ENCODE measurements at places on chromosomes 5 and 9.

DNA sequence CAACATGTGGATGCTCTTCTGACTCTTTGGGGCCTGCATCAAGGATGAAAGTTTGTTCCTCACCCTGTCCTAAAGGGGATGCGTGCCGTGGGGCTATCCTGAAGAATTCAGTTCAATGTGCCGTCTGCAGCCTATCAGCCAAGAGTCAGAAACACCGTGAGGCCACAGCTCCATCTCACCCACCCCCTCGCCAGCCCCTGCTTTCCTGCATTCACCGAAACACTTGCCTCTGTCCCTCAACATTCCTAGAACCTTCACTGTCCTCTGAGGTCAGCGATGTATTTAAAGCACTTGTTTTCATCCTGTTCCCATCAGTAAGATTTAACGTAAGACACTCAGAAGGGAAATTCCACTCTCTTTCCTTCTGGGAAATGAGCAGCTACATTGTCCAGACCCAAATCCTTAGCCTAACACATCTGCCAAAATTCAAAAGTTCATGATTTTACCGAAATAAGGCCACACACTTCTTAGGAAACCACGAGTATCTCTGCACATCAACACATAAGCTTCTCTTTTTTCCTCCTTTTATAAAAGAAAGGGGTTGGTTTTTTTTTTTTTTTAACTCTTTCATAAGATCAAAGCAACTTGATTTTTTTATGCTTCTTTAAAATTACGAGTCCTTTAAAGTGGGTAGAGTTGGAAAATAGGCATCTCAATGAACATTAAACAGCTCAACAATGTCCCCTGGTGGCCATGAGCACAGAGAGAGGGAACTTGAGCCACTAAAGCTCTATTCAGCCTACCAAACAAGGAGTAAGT, 100.7 kb downstream of the SUSD1 start:
- no peak for DNase-seq

DNA sequence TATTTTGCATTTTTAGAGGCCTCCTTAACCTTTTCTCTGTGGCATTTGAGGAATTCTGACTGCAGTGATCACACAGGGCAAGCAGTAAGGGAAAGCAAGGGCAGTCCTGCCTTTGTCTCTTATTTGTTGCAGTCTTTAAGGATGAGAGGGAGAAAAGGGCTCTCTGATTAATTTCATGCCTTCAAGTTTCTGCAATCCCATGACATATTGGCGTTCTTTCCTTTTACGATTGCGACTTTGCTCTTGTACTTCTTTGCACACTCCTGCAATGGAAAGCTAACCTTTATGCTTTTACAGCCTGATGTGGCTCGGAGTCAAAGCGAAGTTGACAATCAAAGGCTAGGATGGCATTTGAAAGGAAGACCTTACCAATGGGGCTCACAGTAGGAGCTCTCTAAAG, 698.4 kb downstream of the DNAH5 start:
- DNase-seq: no peak

DNA sequence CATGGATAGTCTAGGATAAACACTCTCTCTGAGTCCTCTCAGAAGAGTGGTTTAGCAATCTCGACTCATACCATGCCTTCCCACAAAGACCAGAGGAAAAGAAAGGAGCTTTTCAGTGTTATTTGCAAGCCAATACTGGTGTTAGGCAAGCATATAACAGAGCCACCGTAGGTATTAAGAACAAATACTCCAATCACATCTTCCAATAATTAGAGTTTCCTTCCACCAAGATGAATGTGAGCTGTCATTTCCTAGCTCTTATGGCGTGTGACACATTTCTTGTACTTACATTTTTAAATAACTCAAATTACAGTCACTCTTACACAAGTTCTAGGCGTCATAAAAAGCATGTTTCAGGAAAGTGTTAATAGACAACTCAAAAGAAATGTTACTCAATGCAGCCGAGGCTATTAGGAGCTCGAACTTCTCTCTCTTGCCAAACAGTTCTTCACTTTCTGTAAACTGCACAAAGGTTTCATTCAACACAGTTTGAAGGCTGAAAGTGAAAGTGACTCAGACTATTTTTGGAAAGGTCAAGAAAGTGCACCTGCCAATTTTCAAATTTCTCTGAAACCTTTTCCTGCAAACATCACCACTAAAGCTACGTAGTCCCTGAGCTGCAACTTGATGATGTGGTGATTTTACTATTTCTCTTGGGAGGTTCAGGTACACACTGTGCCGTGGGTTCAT, 153.8 kb downstream of the AUH start:
- no peak for DNase-seq

GRCh38 chr5:138755084-138755748, 2.0 kb downstream of the CTNNA1 start:
- no peak for DNase-seq

Measured in NCI-H2107 (cell line).